ENCODE measurements at places on chromosomes 4 and X. TPM values are rescaled to one million over a fixed set of nuclear protein-coding genes. Genes with fewer than 3 reads are reported as not detected.

The RAB39B gene
- 5.7 TPM for total RNA-seq

The SLC26A1 gene
- not detected for total RNA-seq

The CTAG2 gene
- total RNA-seq: not detected

The NAA11 gene
- total RNA-seq: not detected

The F8A2 gene
- not detected for total RNA-seq

The NAP1L3 gene
- total RNA-seq: 7.6 TPM

GRCh38 chr4:140057701-140058100 lies 96.3 kb downstream of the MAML3 start:
- H3K27me3 ChIP-seq: no peaks in the 10 kb centered on the region
- DNase-seq: no peak
- H3K4me3 ChIP-seq: no peak overlapping the region

DNA sequence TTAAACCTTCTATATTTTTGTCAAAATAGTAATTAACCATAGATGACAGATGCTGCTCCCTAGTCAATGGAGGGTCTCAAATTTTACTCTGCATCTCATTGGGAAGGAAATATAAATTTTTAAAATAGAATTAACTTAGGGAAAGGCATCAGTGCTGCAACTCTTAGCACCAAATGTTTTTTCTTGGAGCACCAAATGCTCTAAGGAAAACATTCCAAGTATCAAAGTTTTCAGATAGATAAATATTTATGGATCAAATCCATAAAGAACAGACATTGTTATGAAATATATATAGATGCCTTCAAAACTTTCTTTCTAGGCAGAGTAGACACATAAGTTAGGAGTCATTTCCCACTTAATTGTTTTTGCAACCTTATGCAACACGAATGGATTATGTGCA lies 168.7 kb downstream of the ANTXR2 start:
- peaks cover 24% of the 10 kb centered on the region for H3K36me3 ChIP-seq
- no peaks in the 10 kb centered on the region for H3K27me3 ChIP-seq
- H3K4me1 ChIP-seq: no peaks in the 10 kb centered on the region
- DNase-seq: no peak
- no peak overlapping the region for H3K27ac ChIP-seq

DNA sequence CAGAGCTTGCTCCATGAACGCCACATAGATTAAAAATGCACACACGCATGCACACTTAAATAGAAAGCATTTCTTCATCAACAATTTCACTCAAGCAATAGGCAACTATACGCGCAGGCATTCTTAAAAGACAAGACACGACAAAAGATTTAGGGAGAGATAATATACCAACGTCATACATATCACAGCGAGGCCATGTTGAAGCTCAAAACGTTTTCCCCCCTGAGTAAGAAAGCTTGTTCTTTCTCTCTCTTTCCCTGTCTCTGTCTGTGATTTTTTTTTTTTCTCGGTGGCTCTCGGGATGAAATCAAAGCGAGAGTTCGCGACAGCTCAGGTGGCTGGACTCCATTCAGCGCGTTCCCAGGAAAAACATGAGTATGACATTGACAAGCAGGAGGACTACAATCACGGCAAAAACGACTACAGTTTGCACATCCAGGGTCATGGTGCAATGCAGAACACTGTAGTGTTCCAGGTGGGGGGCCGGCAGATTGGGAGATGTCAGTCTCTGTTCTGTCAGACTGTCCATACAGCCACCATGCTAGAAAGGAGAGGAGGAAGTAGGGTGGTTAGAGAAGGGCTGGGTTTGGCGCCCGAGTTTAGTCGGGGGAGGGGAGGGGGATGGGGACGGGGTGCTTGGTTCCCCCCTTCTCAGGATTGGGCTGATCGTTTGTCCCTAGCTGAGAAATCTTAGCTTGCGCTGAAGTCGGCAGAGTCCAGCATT lies 30.7 kb downstream of the ARHGEF9 start:
- H3K4me3 ChIP-seq: peak overlapping the region; percentile 93
- H3K27me3 ChIP-seq: no peaks in the 10 kb centered on the region
- H3K27ac ChIP-seq: peak overlapping the region; percentile 80
- H3K36me3 ChIP-seq: no peaks in the 10 kb centered on the region
- peak; percentile 20 for DNase-seq

- DNase-seq: no peak
- H3K27me3 ChIP-seq: no peaks in the 10 kb centered on the region
- H3K4me1 ChIP-seq: no peaks in the 10 kb centered on the region
- H3K4me3 ChIP-seq: no peak overlapping the region
- no peak overlapping the region for H3K27ac ChIP-seq
Observed at GRCh38 chr4:42615131-42615763, 41.7 kb downstream of the ATP8A1 start.

GRCh38 chr4:174224550-174224949 lies 58.9 kb downstream of the FBXO8 start:
- H3K36me3 ChIP-seq: no peaks in the 10 kb centered on the region
- no peak overlapping the region for H3K27ac ChIP-seq
- H3K4me3 ChIP-seq: no peak overlapping the region
- peaks cover 6% of the 10 kb centered on the region for H3K27me3 ChIP-seq

DNA sequence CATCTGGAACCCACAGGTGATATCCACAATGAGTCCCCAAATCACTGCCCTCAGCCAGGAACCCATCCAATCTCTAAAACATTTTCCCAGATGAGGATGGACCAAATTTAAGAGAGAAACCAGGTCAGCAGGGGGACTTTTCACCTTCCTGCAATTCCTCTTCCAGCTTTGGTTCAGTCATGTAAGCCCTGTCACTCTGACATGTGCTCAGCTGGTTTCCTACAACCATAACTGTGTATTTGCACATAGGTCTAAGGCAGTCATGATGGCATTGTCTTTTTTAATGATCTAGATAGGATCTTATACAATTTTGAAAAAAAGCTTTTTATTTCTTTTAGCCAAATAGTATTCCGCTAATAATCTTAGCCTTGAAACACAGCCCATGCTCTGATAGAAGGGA lies 6.5 kb downstream of the CXXC4 start:
- DNase-seq: no peak
- H3K4me1 ChIP-seq: peaks cover 13% of the 10 kb centered on the region
- no peaks in the 10 kb centered on the region for H3K36me3 ChIP-seq

DNA sequence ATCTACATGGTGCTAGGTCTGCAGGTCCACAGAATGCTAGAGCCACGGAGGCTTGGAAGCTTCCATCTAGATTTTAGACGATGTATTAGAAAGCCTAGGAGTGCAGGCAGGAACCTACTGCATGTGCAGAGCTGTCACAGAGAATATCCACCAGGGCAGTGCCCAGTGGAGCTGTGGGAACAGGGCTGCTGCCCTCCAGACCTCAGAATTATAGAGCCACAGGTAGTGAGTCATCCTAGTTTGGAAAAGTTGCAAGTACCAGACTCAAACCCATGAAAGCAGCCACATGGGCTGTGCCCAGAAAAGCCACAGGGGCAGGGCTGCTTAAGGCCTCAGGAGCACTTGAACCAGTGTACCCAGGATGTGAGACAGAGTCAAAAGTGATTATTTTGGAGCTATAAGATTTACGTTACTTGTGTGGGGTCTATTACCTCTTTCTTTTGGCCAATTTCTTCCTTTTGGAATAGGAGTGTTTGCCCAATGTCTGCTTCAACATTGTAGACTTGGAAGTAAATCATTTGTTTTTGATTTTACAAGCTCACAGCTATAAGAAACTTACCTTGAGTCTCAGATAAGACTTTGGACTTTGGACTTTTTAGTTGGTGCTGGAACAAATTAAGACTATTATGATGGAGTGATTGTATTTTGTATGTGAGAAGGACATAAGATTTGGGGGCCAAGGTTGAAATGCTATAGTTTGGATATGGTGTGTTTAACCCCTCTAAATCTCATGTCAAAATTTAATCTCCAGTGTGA lies 143.5 kb upstream of the CHRDL1 start:
- no peaks in the 10 kb centered on the region for H3K4me1 ChIP-seq
- no peak for DNase-seq
- H3K27me3 ChIP-seq: peaks cover 4% of the 10 kb centered on the region
- H3K27ac ChIP-seq: no peak overlapping the region
- H3K36me3 ChIP-seq: no peaks in the 10 kb centered on the region
- H3K4me3 ChIP-seq: no peak overlapping the region

GRCh38 chr4:92382128-92382527 lies 78.4 kb downstream of the GRID2 start:
- no peak overlapping the region for H3K27ac ChIP-seq
- H3K27me3 ChIP-seq: no peaks in the 10 kb centered on the region
- H3K36me3 ChIP-seq: no peaks in the 10 kb centered on the region
- no peaks in the 10 kb centered on the region for H3K4me1 ChIP-seq

DNA sequence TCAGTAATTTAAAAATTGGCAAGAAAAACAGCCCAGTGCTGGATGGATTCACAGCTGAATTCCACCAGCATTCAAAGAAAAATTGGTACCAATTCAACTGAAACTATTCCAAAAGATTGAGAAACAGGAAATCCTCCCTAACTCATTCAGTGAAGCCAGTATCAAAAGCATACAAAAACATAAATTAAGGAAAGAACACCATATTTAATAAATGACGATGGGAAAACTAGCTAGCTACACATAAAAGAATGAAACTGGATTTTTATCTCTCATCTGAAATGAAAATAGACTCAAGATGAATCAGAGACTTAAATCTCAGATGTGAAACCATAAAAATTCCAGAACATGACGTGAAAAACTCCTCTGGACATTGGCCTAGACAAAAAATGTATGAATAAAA lies 516.8 kb upstream of the SPANXN1 start:
- no peak overlapping the region for H3K4me3 ChIP-seq
- H3K4me1 ChIP-seq: no peaks in the 10 kb centered on the region
- H3K27ac ChIP-seq: no peak overlapping the region
- H3K36me3 ChIP-seq: no peaks in the 10 kb centered on the region
- no peaks in the 10 kb centered on the region for H3K27me3 ChIP-seq

DNA sequence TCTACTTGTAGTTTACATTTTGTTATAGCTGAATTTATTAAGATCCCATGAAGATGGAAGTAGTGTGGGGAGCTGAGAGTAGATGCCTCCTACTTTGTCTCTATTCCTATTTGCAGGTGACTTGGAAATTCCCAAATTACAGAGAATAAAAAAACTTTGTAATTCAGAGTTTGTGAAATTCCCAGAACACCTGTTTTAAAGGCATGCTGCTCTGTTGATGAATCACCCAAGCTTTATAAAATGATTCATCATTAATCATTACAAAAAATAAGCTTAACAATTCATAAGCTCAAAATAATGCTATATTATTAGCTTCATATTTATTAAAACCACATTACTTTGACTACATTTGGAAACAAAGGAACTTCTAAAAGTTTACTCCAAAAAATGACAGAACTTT lies 856.3 kb downstream of the RPA4 start:
- H3K4me3 ChIP-seq: no peak overlapping the region
- no peak for DNase-seq
- no peaks in the 10 kb centered on the region for H3K36me3 ChIP-seq
- H3K27me3 ChIP-seq: no peaks in the 10 kb centered on the region
- H3K4me1 ChIP-seq: no peaks in the 10 kb centered on the region
- no peak overlapping the region for H3K27ac ChIP-seq

DNA sequence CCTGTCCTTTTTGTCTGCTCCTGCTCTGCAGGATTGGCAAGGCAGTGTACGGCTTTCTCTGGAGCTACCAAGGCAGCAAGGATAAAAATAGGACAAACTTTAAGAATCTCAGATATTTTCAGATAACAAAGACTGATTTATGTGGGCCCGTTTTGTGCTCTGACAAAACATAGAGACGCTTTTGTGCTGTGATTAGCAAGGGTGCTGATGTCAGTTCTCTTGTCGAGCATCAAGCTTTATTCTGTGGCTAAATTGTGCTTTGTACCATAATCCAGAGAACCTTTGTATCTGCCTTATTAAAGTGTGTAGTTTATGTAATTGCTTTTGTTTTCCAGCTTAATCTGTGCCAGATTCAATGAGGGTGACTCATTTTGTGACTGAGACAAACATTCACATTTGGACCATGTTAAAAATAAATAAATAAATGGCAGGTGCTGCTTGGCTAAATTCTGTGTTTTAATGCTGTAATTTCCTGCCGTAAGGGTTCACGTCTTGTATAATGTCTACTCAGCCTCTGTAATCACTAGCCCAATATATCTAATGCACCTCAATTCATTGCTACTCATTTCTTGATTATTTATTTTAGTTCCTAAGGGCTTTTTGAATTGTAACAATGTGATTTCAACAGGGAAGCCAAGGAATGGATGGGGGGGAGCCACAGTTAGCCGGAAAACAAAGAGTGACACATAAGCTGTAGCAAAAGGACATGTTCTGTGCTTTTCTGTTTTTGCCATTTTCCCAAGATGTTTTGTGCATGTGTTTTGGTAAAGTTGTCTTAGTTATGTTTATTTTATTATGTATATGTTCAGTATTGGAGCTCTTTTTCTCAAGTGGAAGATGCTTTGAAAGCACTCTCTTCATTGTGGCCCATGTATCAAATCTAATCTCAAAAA lies 75.1 kb downstream of the GAB1 start:
- no peaks in the 10 kb centered on the region for H3K27me3 ChIP-seq
- H3K4me1 ChIP-seq: no peaks in the 10 kb centered on the region
- no peak for DNase-seq
- H3K27ac ChIP-seq: no peak overlapping the region
- H3K36me3 ChIP-seq: no peaks in the 10 kb centered on the region
- H3K4me3 ChIP-seq: no peak overlapping the region
